Dermis lymphatic vessel endothelial cell (primary cell): ENCODE measurements at places on chromosomes 4 and X. TPM values are rescaled to one million over a fixed set of nuclear protein-coding genes. Genes with fewer than 3 reads are reported as not detected.

Gene PDGFRA
- 0.26 and 1.1 TPM in 2 replicates for total RNA-seq

Gene FANCB
- total RNA-seq = 2.0 and 3.2 TPM in 2 replicates

Gene ZMAT1
- 0.76 and 1.9 TPM in 2 replicates for total RNA-seq

Gene RBM47
- under 0.01 TPM in 1 of 2 replicates, not detected in the other for total RNA-seq

Gene NXF2
- total RNA-seq = not detected in 2 replicates

Gene SCML1
- 5.3 and 5.4 TPM in 2 replicates for total RNA-seq

Gene BEX5
- 0.11 and 1.7 TPM in 2 replicates for total RNA-seq

Gene STOX2
- 16.7 and 27.3 TPM in 2 replicates for total RNA-seq

Gene TRIM61
- total RNA-seq = not detected in 2 replicates

Gene CTAG1B
- not detected in 2 replicates for total RNA-seq

Gene SH3BP2
- 10.7 and 16.5 TPM in 2 replicates for total RNA-seq

Gene PITX2
- 0.09 and 0.11 TPM in 2 replicates for total RNA-seq
